Urothelium cell line (cell line): ENCODE measurements at places on chromosomes 5 and 9.

DNA sequence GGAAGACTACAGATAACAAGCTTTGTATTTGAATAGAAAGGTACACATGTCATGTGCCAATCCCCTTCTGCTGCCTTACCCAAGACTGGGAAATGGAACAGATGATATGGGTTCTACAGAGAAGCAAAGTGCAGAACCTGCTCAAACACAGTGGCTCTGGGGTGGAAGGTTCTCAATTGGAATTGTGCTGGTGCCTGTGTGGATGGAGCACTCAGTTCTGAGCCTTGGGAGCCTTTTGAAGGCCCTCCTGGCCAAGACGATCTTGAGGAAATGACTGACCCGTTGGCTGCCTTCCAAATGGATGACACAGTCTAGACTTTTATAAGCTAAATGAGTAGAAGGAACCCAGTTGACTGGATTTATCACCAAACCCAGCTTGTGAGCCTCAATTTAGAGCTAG, 4.2 kb upstream of the PRSS3 start:
- DNase-seq: no peak

DNA sequence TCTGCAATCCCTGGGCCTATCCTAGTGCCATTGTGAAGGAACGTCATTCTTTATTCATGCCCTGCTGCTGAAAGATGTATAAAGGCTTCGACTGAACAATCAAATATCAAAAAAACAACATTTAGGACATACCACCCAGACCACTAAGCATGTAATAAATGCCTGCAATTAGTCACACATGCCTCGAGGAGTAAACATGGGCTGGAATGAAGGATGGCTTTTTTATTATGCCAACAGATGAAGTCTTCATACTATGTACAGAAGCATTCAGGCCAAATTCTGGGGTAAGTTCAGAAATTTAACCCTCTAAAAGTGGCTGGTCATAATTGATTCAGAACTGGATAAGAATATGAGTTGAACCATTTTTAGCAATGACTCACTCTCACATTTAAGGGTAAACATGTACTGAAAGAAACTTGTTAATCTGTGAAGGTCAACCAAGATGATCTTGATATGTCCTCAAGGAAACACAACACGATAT, 38.1 kb downstream of the FAM240B start:
- peak; percentile 48 for DNase-seq

DNA sequence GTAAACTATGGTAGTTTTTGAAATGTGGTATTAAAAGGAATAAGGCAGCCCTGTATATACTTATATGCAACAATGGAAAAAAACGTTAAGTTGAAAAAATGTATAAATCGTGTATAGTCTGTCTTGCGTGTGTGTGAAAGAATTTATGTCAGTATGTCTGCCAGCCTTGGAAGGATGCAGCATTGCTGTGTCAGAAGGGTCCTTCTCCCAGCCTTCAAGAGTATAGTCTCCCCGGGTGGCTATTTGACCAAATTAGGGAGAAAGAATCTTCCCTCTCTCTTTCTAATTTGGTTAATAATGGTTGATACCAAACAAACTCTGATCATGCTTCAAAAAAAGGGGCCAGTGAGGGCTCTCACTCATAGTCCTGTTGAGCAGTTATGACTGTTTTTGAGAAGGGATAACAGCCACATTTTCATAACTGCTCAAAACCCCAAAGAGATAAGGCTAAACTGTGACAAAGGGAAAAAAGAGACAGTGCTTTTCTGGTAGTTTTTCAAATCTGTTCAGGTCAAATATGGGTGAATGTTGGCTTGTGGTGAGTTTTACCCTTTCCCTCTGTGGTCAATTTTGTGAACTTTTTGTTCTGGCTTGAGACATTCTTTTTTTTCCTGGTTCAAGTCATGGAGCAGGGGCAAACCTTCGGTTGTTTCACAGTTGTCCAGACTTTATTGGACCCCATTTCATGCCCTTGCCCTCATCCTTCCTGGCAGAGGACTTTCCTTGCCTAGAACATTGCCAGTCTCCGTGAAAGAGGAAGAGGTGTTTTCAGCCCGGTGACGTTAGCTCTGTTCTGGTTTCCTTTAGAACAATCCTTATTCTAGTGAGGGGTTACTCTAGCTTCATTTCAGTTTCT, 21.0 kb downstream of the SNX30 start:
- no peak for DNase-seq

GRCh38 chr5:103674739-103675138, 112.2 kb upstream of the NUDT12 start:
- no peak for DNase-seq

GRCh38 chr9:912776-913175, 63.7 kb upstream of the DMRT3 start:
- DNase-seq: no peak

- DNase-seq: no peak
These were observed 27.4 kb upstream of the CORO2A start for GRCh38 chr9:98219794-98220370.

- DNase-seq: no peak
These were observed 47.9 kb upstream of the MYO10 start for GRCh38 chr5:16983972-16984371.

DNA sequence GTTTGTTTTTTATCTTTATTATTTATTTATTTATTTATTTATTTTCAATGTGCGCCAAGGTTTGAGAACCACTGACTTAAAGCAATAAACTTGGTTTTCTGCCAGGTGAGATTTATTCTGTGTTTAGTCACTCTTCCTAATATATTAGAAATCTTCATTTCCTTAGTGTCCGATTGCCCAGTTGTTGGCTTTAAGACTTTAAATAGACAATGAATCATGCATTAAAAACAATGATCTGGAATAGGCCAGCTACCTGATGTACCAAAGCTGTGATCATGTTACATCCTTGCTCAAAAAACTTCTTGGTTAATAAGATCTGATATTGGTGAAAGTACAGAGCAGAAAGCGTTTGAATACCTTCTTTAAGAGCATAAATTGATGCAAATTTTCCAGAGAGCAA, 52.1 kb upstream of the ERBIN start:
- peak; percentile 32 for DNase-seq

GRCh38 chr5:14502294-14502690, 79.3 kb upstream of the OTULINL start:
- no peak for DNase-seq

DNA sequence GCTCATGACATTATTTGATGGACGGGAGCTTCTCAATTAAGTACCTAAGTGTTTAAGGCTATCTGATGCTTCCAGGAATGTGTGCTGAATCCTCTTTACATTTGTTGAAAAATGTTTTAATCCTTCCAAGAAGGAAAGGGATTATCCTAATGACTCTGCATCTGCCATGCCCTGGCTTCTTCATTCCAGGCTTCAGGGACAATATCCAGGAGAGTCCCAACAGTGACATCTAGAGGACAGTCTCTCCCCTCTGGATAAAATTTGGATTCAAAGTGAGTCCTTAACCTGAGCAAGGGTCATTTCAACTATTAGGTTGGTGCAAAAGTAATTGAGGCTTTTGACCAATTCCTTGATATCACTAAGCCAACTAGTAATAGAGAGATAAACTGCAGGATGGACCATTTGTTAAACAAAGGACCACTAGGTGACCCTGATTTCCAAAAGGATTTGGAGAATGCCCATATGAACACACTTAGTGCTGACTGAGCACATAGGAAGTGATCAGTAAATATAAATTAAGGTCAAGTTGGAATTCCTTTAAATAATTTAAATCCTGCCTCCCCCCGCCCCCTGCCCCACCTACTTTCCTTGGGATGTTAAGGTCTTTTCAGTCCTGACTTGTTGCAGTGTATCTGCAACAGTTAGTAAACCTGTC, 19.1 kb downstream of the TNFSF8 start:
- DNase-seq: peak; percentile 50

DNA sequence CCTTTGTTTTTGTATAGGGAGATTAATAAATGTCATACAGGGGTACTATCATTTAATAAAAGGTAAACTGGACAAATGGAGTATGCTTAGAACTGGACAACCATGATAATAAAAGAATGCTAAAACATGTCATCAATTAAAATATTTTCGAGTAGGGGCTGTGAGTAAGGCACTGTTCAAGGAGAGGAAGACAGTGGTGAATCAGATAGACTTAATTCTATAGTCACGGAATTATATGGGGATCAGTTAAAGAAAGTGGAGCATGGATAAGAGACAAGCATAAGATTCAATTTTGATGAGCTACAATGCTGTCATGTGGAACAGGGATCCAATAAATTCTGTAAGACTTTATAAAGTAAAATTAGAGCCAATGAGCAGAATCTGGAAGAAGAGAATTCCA, 104.5 kb downstream of the HMHB1 start:
- DNase-seq: no peak

DNA sequence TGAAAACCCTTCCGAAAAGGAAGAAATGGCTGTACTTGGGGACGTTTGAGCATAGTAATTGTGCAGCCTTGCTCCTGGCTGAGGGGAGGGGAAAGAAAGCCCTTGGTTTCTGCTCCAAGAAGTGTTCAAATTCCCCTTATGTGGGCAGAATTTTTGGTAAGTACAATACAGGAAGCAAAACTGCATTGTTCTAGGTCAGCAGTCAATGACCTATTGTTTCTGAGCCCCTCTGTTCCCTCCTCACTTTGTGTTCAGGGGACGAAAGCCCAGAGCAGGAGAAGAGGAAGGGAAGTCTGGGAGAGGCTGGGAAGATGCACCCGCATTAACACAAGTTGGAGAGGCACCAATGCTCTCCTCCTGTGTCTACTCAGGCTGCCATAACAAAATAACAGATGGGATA, 11.9 kb downstream of the BASP1 start:
- DNase-seq: no peak

GRCh38 chr5:28483327-28484025, 1445.1 kb upstream of the CDH9 start:
- no peak for DNase-seq

DNA sequence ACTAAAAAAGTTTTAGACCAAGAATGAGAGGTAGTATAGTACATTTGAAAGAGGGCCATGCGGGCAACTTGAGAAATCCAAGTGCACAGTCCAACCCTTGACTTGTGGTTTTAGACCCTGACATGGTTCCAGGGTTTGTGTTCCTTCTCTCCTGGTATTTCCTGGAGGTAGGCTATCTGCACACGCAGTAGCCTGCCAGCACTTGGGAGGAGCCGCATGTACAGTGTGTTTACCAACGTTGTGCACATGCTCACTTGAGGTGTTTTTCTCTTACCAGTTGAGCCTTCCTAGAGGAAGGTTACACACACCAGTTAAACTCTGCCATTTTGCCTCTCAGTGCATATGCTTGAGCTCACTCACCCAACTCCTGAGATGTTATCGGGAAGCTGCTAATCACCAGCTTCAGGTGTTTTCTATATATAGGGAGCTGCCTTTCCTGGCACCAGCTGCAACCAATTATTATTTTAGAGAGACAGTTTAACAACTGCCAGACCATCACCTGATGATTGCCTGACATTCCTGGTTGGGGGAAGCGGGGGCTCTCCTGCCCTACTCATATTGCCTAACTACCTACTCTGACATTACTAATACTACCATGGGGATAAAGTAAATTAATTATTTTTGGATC, 593.4 kb upstream of the TUSC1 start:
- no peak for DNase-seq

DNA sequence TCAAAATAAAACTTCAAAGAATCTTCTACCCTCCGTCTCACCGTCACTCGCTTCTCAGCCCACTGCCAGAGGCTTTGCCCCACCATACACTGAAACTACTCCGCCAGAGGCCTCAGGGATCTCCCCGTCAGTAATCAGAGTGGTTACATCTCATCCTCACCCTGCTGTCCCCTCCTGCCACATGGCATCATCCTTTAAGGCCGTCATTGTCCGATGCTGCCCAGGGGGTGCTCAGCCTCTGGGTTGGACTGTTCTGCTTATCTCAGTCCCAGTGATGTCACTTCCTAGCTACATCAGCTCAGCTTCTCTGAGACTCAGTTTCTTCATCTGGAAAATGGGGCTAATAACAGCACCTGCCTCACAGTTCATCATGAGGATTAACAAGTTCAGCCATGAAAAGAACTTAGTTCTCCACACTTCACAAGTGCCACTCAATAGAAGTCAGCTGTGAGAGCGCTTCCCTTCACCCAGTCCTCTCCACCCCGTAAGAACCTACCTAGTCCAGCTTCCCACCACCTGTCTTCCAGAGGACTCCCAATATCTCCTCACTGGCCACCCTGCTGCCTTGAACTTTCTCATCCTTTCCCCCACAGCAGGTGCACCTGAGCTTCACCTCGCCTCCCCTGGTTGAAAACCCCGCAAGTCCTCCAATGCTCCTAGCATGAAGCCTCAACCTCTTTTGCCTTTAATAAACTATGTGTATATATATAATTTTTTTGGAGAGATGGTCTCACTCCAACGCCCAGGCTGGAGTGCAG, 2.8 kb upstream of the IL3 start:
- no peak for DNase-seq

DNA sequence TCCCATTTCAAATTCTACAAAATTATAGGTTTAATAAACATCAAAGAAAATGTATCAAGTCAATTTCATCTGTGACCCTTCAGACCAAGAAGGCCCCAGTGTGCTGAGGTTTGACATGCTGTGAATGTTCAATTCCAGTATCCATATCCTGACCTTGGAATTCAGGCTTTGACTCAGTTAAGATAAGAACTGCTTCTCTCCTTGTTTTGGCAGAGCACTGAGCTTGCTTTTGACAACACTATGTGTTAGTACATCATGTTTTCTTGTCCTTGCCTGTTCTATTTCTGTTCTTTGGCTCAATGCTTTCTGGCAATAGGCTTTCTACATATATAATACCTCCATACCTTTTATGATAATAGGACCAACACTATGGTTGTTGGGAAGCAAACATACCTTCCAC, 105.6 kb downstream of the PLCXD3 start:
- DNase-seq: no peak

- no peak for DNase-seq
These were observed 13.9 kb upstream of the KIF12 start for GRCh38 chr9:114112778-114113584.

GRCh38 chr9:35257986-35258659, 96.3 kb downstream of the UNC13B start:
- DNase-seq: no peak

DNA sequence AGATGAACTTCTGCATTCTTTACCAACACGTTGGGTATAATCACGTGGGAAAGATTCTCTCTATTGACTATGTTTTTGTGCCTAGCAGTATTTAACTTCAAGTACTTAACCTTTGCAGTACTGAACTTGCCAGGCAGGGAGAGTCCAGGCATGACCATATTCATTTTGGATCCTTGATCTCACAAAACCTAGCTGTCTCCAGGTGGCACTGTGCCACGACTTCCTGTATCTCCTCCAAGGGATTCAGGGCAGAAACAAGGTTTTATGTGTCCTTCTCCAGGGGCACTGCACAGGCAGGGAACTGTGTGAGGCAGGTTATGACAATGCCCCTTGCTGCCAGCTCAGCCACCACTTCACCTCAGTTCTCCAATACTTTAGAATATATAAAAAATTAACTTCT, 11.7 kb upstream of the IFNA5 start:
- no peak for DNase-seq

- no peak for DNase-seq
These were observed 1392.3 kb upstream of the CDH9 start for GRCh38 chr5:28430565-28431178.
